Dermis blood vessel endothelial cell (primary cell): ENCODE measurements at places on chromosomes 7 and 10. TPM values are rescaled to one million over a fixed set of nuclear protein-coding genes. Genes with fewer than 3 reads are reported as not detected.

Gene SPDYE18
- 0.51 TPM in 1 of 2 replicates, not detected in the other for total RNA-seq

Gene MMS19
- 95.5 and 102 TPM in 2 replicates for total RNA-seq

Gene ZP3
- 1.0 and 2.8 TPM in 2 replicates for total RNA-seq

Gene ZDHHC16
- total RNA-seq, result 38.7 and 39.8 TPM in 2 replicates

Gene ZNF518A
- total RNA-seq, result 18.4 and 18.9 TPM in 2 replicates
